ENCODE measurements at places on chromosomes 7 and 10. TPM values are rescaled to one million over a fixed set of nuclear protein-coding genes. Genes with fewer than 3 reads are reported as not detected.

LRMDA gene
- 5.1 TPM for polyA plus RNA-seq

CALML5 gene
- polyA plus RNA-seq, result not detected

DNA sequence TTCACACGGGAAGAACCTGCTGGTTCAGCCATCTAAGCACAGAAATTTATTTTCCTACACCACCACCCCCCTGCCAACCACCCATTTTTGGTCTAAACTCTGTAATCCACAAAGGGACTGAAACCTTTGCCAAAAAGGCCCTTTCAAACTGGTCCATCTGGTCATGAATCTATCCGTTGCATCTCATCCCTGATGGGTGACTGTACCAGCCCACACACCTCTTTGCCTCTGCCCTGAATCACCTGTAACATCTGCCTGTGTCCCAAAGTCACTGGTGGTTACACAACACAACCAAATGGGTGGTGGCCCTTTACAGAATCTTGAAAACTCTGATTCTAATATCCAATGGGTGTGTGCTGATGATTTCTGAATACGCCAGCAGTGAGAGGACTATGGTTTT, 503.4 kb downstream of the PARD3 start:
- no peak for DNase-seq

DNA sequence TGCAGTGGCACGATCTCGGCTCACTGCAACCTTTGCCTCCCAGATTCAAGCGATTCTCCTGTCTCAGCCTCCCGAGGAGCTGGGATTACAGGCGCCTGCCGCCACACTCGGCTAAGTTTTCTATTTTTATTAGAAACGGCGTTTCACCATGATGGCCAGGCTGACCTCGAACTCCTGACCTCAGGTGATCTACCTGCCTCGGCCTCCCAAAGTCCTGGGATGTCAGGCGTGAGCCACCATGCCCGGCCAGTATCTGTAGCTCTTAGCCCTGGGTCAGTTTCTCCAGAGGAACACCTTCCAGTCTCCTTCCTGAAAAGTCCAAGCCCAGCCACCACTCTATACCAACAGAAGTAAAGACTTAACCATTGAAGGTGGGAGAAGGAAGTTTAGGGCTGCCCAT, 15.2 kb upstream of the ZKSCAN1 start:
- DNase-seq, result no peak

GRCh38 chr10:59432207-59432900, 70.0 kb upstream of the FAM13C start:
- no peak for DNase-seq

DNA sequence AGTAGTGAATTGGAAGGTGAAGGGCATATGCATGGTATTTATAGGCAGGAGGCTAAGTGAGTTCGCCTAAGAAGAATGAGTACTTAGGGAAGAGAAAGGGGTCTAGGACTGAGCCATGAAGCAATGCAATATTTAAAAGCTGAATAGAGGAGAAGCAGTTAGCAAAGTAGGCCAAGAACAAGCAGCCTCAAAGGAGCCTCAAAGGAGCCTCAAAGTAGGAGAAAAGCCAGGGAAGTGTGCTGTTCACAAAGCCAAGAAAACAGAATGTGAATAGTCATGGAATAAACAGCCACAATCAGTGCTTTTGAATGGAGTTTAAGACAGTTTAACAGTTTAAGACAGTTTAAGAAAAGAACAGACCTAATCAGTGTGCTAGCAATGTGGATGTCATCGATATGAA, 762.0 kb downstream of the SORCS1 start:
- DNase-seq, result peak; percentile 68

GRCh38 chr7:106493041-106493731, 167.8 kb downstream of the CCDC71L start:
- DNase-seq, result no peak

DNA sequence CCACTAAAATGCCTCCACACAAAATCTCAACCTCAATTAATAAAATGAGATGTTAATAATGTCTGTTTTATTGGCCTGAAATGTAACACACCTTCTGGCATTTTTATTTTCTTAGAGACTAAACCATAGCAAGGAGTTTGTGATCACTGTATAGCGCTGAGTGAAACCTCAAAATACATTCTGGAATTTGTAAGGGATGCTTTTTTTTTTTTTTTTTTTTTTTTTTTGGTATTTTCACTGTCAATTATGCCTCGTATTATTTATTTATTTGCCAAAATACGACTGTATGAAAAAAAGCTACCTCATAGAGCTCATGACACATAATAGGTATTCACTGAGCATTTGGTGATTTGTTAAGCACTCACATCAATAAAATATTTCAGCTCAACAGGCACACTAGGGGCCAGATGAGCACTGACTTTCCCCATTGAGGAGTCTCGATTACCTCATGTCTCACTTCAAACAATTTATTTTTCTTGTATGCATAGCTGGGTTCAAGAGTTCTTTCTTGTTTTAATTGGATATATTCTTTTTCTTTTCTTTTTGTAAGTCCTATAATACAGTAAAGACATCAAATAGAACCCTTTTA, 36.5 kb downstream of the SEMA3C start:
- DNase-seq, result no peak

DNA sequence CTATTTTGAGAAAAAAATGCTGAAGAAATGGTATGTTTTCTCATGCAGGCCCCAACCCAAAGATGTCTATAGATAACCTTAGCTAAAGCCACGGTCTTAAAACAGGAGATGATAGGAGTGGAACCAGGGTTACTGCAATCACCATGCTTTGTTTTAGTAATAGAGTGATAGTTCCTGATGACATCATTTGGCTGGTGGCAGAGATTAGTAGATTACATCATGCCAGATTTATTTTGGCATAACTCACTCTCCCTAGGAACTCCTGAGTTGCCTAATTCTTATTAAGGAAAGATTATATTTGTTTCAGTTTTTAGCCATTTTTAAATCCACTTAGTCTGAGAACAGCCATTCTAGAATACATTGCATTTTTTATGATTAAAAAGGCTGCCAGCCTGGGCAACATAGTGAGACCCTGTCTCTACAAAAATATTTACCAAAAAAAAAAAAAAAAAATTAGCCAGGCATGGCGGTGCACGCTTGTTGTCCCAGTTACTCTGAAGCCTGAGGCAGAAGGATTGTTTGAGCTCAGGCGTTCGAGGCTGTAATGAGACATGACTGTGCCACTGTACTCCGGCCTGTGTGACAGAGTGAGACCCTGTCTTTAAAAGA, 17.8 kb downstream of the ENO4 start:
- no peak for DNase-seq

- no peak for DNase-seq
Observed at GRCh38 chr10:126945351-126946030, 40.3 kb downstream of the DOCK1 start.

DNA sequence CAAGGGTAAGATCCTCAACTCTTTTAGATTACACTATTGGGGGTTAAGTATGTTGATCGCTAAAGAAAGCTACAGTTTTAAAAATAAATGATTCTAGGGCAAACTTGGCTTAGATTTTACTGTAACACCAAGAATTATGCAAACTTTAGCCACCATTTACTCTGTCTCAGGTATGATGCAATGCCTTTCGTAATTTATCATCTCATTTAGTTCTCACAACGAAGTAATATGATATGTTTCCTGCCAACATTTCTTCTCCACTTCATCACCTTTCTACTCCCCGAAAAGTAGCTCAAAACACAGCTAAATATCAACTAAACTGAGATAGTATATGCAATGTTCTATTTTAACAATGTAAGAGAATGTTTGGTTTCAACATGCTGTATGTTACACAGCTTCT, 21.1 kb downstream of the FAM133B start:
- DNase-seq, result no peak

GRCh38 chr7:37297546-37297945, 151.1 kb downstream of the ELMO1 start:
- no peak for DNase-seq

DNA sequence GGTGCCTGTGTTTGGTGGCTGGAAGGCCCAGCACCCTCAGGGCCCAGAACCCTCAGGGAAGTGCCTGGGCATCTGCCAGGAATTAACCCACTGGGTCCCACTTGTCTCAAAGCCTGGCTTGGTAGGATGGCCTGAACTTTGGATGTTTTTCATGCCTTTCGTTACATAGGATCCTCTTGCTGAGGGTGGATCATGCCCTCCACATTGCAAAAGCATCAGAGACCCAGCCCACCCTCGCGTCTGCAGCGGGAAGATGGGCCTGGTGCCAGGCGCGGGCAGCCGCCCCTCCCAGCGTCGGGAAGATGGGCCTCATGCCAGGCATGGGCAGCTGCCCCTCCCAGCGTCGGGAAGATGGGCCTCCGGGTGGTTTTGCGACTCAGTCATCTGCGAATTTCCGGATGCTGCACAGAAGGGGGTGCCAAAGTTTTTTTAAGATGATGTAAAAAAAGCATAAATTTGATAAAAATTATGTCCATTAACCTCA, 51.9 kb upstream of the PRKAR1B start:
- no peak for DNase-seq

GRCh38 chr10:86649471-86650150, 4.7 kb upstream of the OPN4 start:
- DNase-seq, result no peak

- no peak for DNase-seq
Observed at GRCh38 chr10:58757352-58758065, 244.8 kb downstream of the BICC1 start.

GRCh38 chr10:18918532-18918931, 130.1 kb upstream of the MALRD1 start:
- no peak for DNase-seq

GRCh38 chr7:131538071-131538812, 18.2 kb downstream of the PODXL start:
- DNase-seq, result no peak

Data from forelimb muscle (tissue), 1 donor.